Activated naive CD8-positive, alpha-beta T cell treated with anti-CD3 and anti-CD28 coated beads for 36 hours (primary cell): ENCODE measurements at places on chromosomes 7 and 10. TPM values are rescaled to one million over a fixed set of nuclear protein-coding genes. Genes with fewer than 3 reads are reported as not detected.

GRCh38 chr10:52740913-52741675 is 31.5 kb downstream of the MBL2 start:
- no peak overlapping the region for H3K4me3 ChIP-seq
- no peak overlapping the region for H3K27ac ChIP-seq
- H3K36me3 ChIP-seq: no peaks in the 10 kb centered on the region
- no peaks in the 10 kb centered on the region for H3K27me3 ChIP-seq
- no peaks in the 10 kb centered on the region for H3K4me1 ChIP-seq
- peak; percentile 38 for DNase-seq

GALNT17 gene
- total RNA-seq: not detected

- DNase-seq: no peak
- no peak overlapping the region for H3K27ac ChIP-seq
- no peaks in the 10 kb centered on the region for H3K36me3 ChIP-seq
- H3K27me3 ChIP-seq: peaks cover 8% of the 10 kb centered on the region
Observed at GRCh38 chr10:98078774-98079173, 48.4 kb upstream of the CRTAC1 start.

ODAD2 gene
- 0.62 TPM for total RNA-seq

DNA sequence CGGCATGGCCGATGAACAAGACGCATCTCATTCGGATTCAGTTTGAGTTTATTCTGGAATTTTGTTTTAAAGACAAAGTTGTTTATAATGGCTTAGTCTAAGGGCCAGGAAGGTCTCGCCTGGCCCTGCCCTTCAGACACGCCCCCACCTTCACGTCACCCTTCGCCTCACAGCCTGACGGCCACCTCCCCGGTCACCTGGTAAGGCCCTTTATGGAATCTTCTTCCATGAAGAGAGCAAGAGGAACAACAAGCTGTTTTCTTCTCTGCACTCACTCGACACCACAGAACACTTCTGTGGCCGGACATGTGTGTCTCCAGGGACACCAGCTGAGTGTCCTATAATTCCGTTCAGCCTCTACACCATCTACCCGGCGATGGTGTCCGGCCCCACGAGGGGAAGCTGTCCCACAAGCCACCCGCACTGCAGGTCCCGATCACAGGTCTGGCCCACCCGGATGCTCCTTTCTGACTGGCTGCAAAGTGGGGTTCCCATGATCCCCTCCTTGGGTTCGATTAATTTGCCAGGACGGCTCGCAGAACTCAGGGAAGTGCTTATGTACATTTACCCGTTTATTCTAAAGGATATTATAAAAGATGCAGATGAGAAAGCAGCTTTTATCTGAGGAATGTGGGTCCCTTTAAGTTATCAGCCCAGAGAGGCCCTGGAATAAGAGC is 17.4 kb upstream of the KNDC1 start:
- no peak overlapping the region for H3K4me3 ChIP-seq
- DNase-seq: no peak
- H3K27me3 ChIP-seq: peaks cover 42% of the 10 kb centered on the region

DNA sequence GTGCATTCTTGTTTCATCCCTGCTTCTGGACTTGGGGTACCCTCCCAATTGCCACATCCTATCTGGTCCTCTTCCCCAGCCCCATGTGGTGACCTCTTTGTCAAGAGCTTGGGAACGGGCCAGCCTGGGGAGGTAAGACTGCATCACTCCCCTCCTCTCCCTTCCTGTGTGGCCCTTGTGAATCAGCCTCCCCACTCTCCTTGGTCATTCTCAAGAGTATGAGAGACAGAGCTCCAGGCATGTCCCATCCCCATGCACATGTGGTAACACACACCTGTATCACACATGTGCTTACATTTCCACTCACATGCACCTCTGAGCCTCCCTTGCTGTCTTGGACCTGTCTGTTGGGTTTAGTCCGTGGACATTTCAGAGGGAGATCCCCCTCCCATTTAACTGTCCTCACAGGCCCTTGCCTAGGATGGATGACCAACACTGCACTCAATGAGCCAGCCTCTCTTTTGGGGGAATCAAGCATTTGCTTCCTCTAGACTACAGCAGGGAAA is 2.6 kb downstream of the MRPL43 start:
- H3K4me3 ChIP-seq: no peak overlapping the region
- H3K36me3 ChIP-seq: peaks cover 24% of the 10 kb centered on the region
- no peaks in the 10 kb centered on the region for H3K27me3 ChIP-seq
- DNase-seq: no peak
- H3K27ac ChIP-seq: no peak overlapping the region

DNA sequence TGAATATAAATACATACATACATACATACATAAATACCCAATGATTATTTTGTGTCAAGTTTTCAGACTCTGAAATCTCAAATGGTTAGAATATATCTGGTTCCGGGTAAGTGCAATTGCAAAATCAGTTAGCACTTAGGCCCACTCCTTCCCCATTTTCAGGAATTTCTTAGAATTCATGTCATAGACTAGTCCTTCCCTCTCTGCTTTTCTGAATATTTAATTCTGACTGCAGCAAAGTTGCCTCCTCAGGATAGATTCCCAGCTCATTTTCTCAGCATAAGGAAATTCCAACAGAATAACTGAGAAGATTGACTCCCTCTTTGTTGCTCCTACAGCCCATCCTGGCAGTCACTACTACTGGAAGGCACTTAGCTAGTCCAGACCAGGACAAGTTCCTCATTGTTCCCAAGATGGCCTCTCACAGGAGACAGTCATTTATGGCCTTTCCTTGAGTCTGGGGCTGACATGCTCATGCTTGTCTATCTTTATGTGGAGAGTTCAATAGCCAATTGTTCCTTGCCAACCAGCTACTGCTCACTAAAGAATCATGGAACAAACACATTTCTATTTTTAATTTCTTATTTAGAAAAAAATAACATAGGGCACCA is 142.9 kb upstream of the ITGB1 start:
- peaks cover 5% of the 10 kb centered on the region for H3K36me3 ChIP-seq
- no peak overlapping the region for H3K4me3 ChIP-seq
- peak overlapping the region; percentile 14 for H3K27ac ChIP-seq
- peaks cover 23% of the 10 kb centered on the region for H3K4me1 ChIP-seq
- DNase-seq: no peak
- H3K27me3 ChIP-seq: peaks cover 6% of the 10 kb centered on the region

DNA sequence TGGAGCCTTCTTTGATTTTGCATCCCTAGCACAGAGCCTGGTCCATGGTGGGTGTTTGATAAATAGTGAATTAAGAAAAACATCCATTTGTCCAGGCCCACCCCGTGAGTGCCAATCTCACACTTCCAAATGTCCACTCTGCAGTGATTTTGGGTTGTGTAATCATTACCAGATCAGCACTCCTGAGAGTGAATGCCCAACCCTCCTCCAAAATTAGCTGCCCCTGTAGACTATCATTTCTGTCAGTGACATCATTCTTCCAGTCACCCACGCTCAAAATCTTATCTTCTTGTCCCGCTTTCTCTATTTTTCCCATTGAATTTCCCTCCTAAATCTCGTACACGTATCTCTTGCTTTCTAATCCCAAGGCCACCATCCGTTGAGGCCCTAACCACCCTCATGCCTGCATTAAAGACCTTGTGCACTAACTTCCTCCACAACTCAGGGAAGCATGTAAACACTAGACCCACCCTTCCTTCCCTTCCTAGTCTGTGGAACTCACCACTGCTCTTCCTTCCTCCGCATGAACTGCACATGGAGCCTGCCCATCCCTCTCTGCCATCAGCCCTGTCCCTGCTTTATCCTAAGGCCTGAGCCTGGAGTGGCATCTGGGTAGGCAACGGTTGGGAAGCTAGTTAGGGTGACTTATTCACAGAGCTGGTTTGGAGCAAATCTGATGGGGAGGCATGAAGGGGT is 32.8 kb downstream of the PIK3AP1 start:
- H3K27ac ChIP-seq: no peak overlapping the region
- no peaks in the 10 kb centered on the region for H3K36me3 ChIP-seq
- DNase-seq: no peak
- H3K27me3 ChIP-seq: no peaks in the 10 kb centered on the region
- H3K4me3 ChIP-seq: no peak overlapping the region

CPXM2 gene
- total RNA-seq: not detected

DNA sequence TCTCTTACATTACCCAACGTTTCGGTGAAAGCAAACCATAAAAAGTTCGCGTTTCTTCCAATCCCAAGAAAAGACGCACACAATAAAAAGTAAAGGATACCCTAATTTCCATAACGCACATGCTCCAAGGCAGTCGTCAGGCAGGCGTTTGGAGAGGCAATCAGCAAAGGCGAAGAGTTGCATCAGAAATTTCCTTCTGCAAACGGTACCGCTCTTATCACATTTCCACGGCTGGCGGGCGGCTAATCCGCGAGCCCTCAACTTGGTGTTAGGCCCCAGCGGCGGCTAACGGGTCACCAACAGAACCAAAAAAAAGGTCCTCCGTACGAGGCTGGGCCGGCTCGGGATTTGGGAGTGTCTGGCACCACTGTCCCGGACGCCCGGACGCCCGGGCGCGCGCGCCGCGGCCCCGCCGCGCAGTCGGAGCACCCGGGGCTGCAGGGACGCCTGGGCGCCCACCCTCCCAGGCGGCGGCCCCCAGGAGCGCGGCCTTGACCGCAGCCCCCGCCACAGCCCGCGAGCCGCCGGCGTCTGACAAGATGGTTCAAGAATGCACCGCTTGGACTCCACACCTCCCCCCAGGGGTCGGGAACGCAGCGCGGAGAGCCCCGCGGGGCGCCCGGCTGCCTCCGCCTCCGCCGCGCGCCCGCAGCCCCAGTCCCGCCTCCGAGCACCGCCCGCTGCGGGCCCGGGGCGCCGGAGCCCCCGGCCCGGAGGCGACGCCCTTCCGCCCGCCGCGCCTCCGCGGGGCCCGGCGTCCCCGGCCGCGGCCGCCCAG is 9.8 kb upstream of the GRB10 start:
- H3K27ac ChIP-seq: no peak overlapping the region
- peaks cover 63% of the 10 kb centered on the region for H3K27me3 ChIP-seq
- no peaks in the 10 kb centered on the region for H3K36me3 ChIP-seq
- H3K4me3 ChIP-seq: peak overlapping the region; percentile 75
- peaks cover 4% of the 10 kb centered on the region for H3K4me1 ChIP-seq

C10orf67 gene
- total RNA-seq: 0.45 TPM

GRCh38 chr7:121529003-121529402 is 132.9 kb upstream of the FAM3C start:
- H3K4me1 ChIP-seq: peaks cover 32% of the 10 kb centered on the region
- peaks cover 5% of the 10 kb centered on the region for H3K36me3 ChIP-seq
- no peak for DNase-seq
- no peak overlapping the region for H3K27ac ChIP-seq
- no peak overlapping the region for H3K4me3 ChIP-seq

- H3K27ac ChIP-seq: no peak overlapping the region
- H3K4me3 ChIP-seq: no peak overlapping the region
- peaks cover 2% of the 10 kb centered on the region for H3K36me3 ChIP-seq
- DNase-seq: no peak
- no peaks in the 10 kb centered on the region for H3K4me1 ChIP-seq
Observed at GRCh38 chr10:121947343-121948330, 19.8 kb upstream of the ATE1 start.

DNA sequence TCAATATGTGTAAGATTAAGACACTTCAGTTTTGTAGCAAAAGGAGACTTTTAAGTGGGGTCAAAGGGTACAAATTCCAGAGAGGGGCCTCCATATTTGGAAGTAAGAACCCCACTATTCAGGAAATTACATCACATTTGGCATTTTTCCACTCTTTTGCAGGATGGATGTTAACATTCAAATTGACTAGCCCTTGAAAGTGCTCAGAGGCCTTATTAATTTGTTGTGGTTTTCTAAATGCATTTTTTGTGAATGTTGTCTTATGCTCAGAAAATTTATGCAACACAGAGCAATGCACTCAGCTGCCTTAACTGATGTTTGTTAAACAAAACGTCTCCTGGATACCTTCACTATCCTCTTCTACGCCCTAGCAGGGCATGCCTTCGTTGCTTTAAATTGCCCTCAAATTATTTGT is 50.9 kb upstream of the PDLIM1 start:
- no peaks in the 10 kb centered on the region for H3K4me1 ChIP-seq
- no peak for DNase-seq
- H3K4me3 ChIP-seq: no peak overlapping the region
- no peak overlapping the region for H3K27ac ChIP-seq

DNA sequence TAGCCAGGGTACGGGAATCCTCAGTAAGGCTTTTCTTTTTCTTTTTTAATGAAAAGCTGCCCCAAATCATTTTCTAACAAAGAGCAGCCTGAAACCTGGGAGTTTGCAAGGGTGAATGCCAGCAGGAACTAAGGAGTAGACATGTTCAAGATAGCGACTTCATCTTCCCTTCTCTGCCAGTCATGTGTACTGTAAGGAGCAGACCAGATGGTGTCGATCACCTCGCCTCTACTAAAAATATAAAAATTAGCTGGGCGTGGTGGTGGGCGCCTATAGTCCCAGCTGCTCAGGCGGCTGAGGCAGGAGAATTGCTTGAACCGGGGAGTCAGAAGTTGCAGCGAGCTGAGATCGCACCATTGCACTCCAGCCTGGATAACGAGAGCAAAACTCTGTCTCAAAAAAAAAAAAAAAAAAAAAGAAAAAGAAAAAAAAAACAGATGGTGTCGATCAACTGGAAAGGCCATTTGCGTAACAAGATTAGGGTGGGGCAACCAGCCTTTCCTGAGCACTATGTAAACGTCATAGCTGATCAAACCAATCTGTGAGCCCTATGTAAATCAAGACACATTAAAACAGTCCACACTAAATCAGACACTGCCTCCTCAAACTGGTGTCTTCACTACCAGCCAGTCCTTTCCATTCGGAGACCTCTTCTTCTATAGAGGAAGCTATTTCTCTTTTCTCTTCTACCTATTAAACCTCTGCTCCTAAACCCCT is 33.8 kb downstream of the NOLC1 start:
- H3K27ac ChIP-seq: no peak overlapping the region
- no peak for DNase-seq
- H3K4me1 ChIP-seq: peaks cover 12% of the 10 kb centered on the region
- H3K27me3 ChIP-seq: no peaks in the 10 kb centered on the region
- H3K4me3 ChIP-seq: no peak overlapping the region

BMPR1A gene
- total RNA-seq: 7.5 TPM

CPEB3 gene
- total RNA-seq: 1.9 TPM

C10orf105 gene
- total RNA-seq: 0.24 TPM

NACAD gene
- total RNA-seq: 0.50 TPM

GRCh38 chr10:124627866-124628675 is 116.1 kb downstream of the FAM53B start:
- no peaks in the 10 kb centered on the region for H3K27me3 ChIP-seq
- no peak overlapping the region for H3K4me3 ChIP-seq
- no peak for DNase-seq
- no peak overlapping the region for H3K27ac ChIP-seq
- H3K36me3 ChIP-seq: no peaks in the 10 kb centered on the region

PTPRZ1 gene
- not detected for total RNA-seq

ITPRID1 gene
- total RNA-seq: not detected

EFCAB10 gene
- total RNA-seq: not detected
